ENCODE measurements at places on chromosomes 1 and 21.

GRCh38 chr1:199399996-199400724 is 627.4 kb upstream of the NR5A2 start:
- no peak for DNase-seq

DNA sequence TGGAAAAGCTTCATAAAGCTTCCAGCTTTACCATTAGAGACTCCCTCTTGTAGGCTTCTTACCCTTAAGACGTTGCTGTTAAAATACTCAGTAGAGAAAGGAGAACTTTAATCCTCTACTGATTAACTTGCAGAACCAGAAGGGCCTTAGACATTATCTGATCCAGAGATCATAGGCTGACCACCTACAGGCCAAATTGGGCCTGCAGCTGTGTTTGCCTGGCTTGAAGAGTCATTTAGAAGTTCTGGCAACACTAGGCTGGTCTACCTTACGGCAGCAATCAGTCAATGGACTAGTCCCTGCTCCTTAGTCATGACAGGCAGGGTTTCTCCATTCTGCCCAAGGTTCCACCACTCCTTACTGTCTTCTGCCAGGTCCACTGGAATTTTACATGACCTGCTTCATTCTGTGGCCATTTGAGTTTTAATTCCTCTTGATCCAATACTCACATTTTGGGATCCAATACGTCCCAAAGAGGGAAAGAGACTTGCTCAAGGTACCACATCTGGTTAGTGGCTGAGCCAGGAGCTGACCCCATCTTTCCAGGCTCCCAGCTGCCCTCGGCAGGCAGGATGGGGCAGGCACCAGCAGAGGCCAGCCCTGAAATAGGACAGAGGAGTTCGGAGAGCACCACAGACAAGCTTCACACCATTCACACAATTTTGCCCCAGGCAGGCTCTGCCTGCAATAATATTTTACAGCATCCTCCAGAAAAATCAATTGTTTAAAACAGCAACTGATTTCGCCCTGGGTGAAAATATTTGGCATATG is 96.8 kb downstream of the TNR start:
- DNase-seq = no peak

- DNase-seq = no peak
Measured at GRCh38 chr1:109208836-109209463, 4.8 kb upstream of the SARS1 start.

- DNase-seq = no peak
Measured at GRCh38 chr1:234262007-234262753, 111.1 kb upstream of the COA6 start.

GRCh38 chr1:23638786-23639241 is 52.8 kb upstream of the RPL11 start:
- DNase-seq = no peak

DNA sequence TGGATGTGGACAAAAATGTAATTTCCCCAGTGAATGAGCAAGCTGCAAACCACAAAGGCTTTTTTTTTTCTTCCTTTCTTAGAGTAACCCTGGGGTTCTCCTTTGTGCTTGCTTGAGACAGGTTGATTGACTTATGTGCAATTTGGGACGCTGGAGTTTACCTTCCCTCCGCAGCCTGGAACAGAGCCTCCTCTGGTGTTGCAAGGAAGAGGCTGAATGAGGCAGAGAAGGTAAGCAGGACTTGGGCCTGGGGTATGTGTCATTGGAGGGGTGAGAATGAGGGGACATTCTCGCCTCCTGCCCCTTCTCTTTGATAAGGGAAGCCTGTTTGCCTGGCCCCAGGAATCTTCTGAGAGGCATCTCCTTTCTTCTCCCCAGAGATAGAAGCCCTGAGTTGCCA is 49.8 kb downstream of the NFASC start:
- DNase-seq = no peak

DNA sequence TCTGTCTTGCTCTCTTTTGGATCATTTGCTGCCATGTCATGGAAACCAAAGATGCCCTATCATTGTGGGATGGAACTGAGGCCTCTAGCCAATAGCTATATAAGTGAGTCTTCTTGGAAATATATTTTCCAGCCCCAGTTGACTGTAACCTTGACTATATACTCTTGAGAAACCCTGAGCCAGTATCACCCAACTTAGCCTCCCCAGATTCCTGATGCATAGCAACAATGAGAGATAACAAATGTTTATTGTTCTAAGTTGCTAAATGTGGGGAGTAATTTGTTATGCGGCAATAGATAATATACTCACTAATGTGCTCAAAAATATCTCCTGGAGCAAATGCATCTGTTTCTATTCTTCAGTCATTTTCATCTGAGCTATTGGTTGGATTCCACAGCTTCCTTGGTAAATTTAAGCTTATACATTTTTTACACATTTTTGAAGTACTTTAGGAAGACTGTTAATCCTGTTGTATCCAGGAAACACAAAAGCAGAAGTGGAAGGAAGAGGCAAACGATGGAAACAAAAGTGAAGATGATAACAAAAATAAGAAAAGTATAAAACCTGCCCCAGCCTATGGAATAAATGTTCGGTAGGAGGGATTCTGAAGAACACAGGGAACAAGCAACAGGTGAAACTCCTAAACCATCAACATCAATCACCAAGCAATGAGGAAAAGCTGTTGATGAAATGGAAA is 6.3 kb upstream of the SRRM1 start:
- DNase-seq = no peak

DNA sequence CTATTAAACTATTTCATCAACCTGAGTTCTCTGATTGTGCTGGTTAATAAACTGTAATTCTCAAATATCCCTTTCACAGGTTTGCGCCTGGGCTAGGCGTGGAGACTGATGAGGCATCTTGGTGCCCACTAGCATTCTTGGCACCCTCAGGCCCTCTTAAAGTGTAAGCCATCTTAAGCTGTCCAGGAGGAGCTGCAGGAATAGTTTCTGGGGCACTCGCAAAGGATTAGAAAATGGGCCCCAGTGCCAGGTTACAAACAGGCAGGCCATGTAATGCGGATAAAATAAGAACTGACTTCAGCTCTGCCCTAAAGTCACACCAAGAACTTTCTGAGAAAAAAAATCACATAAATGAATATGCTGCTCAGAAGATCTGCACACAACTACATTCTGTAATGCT is 1.1 kb downstream of the CASQ2 start:
- no peak for DNase-seq

- DNase-seq = no peak
Measured at GRCh38 chr1:193448682-193449461, 262.5 kb upstream of the B3GALT2 start.

- no peak for DNase-seq
Measured at GRCh38 chr1:65795311-65795710, 2.6 kb downstream of the PDE4B start.

DNA sequence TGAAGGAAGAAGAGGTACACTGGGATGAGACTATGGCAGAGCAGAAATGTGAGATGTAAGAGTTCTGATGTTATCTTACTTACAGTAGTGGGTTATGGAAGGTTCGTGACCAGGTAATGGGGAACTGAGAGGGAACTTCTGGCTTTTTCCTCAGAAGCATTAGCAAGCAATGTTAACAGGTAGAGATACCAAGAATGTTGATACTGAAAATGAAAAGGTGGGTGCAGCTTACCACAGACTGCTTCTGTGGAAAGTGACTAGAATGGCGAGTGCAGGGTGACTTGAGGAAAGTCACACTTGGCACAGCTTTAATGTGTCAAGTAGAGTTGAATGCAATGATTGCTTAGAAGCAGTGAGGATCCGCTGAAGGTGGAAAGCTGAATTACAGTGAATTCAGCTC is 70.8 kb downstream of the PLA2G4A start:
- DNase-seq = no peak

DNA sequence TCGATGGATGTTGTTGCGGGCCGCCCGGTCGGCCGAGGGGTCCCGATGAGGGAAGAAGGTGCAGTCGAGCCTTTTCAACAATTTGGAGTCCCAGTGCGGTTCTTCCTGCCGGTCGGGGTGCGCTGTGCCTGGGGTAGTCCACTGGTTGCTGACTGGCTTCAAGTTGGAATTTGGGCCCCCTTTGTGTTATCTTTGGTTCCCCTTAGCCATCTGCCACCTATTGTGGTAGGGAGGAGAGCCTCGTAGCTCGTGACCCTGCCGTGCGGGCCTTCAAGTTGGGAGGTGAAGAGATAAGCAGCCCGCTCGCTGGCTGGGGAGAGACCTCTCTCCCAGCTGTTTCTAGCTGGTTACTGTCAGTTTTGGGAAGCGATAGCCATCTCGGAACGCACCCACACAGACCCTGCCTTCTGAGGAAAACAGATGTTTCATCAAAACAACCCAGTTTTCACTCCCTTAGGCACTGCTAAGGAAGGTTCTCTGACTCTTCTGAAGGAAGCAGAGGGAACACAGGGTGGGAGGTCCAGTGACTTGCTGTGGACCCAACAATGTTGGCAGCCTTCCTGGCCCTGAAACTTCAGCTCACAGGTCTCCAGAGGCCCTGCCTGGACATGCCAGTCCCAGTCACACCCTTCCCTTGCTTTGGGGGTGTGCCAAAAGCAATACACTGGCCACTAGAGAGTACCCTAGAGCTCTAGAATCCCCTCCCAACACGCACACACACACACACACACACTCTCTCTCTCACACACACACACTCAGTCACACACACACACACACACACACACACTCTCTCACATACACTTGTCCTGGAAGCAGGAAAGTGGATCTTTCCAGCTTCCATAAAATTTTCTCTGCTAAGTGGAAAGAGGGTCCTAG is 1.0 kb downstream of the BTG2 start:
- no peak for DNase-seq

- DNase-seq = no peak
Measured at GRCh38 chr1:156477526-156478249, 22.9 kb downstream of the MEF2D start.

DNA sequence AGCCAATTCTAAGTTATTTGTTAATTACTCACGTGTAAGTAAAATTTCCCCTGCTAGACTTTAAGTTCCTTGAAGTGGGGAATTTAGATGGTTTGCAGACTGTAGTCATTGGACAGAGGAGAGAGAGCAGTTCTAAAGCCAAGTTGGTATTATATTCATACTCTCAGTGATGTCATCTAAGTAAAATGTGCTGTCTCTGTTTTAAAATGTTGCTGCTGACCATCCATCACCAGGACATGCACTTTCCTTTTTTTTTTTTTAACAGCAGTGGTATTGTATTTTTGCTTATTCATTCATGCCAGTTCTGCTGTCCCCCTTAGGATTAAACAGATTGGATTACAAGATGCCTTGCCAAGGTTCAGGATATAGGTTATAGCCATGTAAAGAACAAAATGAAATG is 2.3 kb downstream of the TTLL7 start:
- no peak for DNase-seq
